ENCODE measurements at places on chromosomes 3 and 15.

GRCh38 chr3:44387404-44387803 lies 48.8 kb downstream of the TCAIM start:
- no peak for DNase-seq

- no peak for DNase-seq
These were observed 189.3 kb downstream of the EDEM1 start for GRCh38 chr3:5376761-5377160.

DNA sequence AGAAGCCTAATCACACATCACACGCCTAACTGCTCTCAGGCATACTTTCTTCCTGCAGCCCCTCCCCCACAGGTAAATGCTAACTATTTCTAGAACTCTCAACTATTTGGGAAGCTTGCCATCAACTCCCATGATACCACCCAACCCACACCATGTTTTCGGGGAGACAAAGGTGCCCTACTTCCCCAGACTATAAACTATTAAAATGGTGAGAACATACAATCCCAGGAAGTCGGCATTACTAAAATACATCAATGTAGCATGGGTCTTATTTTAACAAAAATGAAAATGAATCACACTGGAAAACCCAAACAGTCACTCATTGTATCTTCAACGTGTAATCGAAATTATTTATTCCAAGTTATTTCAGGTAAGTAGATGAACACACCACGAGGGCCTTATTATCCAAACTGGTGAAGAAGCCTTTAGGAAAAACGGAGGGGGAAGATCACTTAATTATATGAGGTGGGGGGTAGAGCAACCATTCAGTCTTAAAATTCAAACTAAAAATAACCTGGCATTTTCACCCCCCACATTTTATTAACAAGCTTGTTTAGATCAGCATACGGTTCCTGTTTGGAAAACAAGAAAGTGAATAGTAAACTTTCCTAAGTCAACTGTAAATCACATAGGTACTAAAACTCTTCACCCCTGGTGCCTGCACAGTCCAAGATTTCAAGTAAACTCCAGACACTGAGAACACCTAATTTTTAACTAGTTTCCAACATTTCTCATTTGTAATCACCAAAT lies 1.9 kb downstream of the TBL1XR1 start:
- peak; percentile 42 for DNase-seq

DNA sequence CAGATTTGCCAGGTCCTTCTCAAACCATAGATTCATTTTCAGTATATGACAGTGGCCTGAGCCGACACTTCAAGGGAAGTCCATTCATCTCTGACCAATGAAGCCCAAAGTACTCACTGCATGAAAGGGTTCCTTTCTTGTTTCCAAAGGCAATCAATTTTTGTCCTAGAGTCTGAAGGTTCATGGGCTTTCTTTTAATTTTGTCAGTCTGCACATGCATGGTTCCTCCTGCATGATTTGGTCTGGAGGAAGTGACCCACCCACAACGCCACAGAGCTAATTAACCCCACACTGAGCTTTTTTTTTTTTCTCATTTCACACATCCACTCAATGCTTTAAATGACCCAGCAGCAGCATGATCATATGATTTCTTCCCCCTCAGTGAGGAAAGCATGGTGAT lies 216.4 kb downstream of the TIGIT start:
- DNase-seq = no peak

DNA sequence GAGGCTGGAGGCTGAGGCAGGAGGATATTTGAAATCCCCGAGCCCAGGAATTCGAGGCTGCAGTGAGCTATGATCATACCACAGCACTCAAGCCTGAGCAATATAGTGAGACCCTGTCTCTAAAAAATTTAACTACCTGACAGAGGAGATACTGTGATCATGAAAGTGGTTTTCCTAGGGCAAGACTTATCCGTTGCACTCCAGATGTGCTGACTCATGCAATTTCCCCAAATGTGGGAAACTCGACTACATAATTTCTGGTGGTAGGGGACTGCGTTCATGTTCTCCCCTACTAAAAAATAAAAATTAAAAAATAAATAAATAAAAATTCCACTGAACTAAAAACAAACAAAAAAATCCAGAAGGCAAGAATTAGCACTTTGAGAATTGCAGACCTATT lies 271.7 kb downstream of the SHQ1 start:
- no peak for DNase-seq

- DNase-seq = no peak
These were observed 17.6 kb upstream of the ISLR start for GRCh38 chr15:74155766-74156417.

Measured in left lobe of liver (tissue), 2 donors.